Frontal cortex (tissue), 4 donors: ENCODE measurements at places on chromosomes 2 and 18. TPM values are rescaled to one million over a fixed set of nuclear protein-coding genes. Genes with fewer than 3 reads are reported as not detected.

SERPINB11 gene
- total RNA-seq, result not detected

VWC2L gene
- total RNA-seq, result 4.1 TPM

ABCG8 gene
- total RNA-seq, result 0.41 TPM

SH3RF3 gene
- total RNA-seq, result 9.0 TPM

ALPP gene
- total RNA-seq, result not detected

FAM161A gene
- total RNA-seq, result 29.8 TPM

IL37 gene
- not detected for total RNA-seq

CHAC2 gene
- 6.5 TPM for total RNA-seq

CFAP53 gene
- 1.2 TPM for total RNA-seq

LRP1B gene
- 84.0 TPM for total RNA-seq

ANO7 gene
- total RNA-seq, result 0.41 TPM

APOB gene
- total RNA-seq, result 0.41 TPM

UGT1A10 gene
- total RNA-seq, result not detected

TET3 gene
- total RNA-seq, result 15.9 TPM

REG3A gene
- total RNA-seq, result not detected

SPATA3 gene
- total RNA-seq, result not detected

VPS54 gene
- total RNA-seq, result 38.7 TPM

DRC1 gene
- 9.0 TPM for total RNA-seq

NYAP2 gene
- total RNA-seq, result 14.3 TPM

ICA1L gene
- 88.5 TPM for total RNA-seq

GATA6 gene
- under 0.01 TPM for total RNA-seq

SULT6B1 gene
- total RNA-seq, result not detected

NTSR2 gene
- total RNA-seq, result 0.82 TPM

AQP12A gene
- total RNA-seq, result not detected

OTOS gene
- 0.41 TPM for total RNA-seq

RNF103 gene
- 33.4 TPM for total RNA-seq

DPYSL5 gene
- 101 TPM for total RNA-seq

ALPI gene
- total RNA-seq, result not detected

GLI2 gene
- 0.41 TPM for total RNA-seq

MBOAT2 gene
- 125 TPM for total RNA-seq

ATG4B gene
- total RNA-seq, result 39.1 TPM

ANKZF1 gene
- total RNA-seq, result 34.2 TPM

SMPD4 gene
- total RNA-seq, result 9.0 TPM

DCDC2C gene
- total RNA-seq, result 1.2 TPM

DES gene
- 0.41 TPM for total RNA-seq

GNLY gene
- total RNA-seq, result not detected

HOXD13 gene
- total RNA-seq, result not detected

SYT4 gene
- 746 TPM for total RNA-seq

CD8A gene
- 1.2 TPM for total RNA-seq

SOWAHC gene
- 33.0 TPM for total RNA-seq

CROCC2 gene
- not detected for total RNA-seq

ANKRD62 gene
- total RNA-seq, result not detected

RASGRP3 gene
- 7.7 TPM for total RNA-seq

PDE6D gene
- total RNA-seq, result 28.1 TPM

PROKR1 gene
- total RNA-seq, result 0.82 TPM

ALK gene
- total RNA-seq, result 2.0 TPM

BAZ2B gene
- 192 TPM for total RNA-seq

MPV17 gene
- 41.6 TPM for total RNA-seq

GRP gene
- total RNA-seq, result 22.8 TPM

REV1 gene
- total RNA-seq, result 84.8 TPM

NIFK gene
- 53.8 TPM for total RNA-seq
